ENCODE measurements at places on chromosomes 1 and 21.

- no peak for DNase-seq
Measured at GRCh38 chr1:204076891-204077290, 4.0 kb downstream of the SOX13 start.

- DNase-seq = peak; percentile 10
Measured at GRCh38 chr21:41121785-41122415, 46.1 kb upstream of the BACE2 start.

- no peak for DNase-seq
Measured at GRCh38 chr1:84020151-84020550, 21.2 kb upstream of the TTLL7 start.

GRCh38 chr1:46520063-46520911 lies 30.7 kb downstream of the DMBX1 start:
- no peak for DNase-seq

GRCh38 chr1:186605762-186606350 lies 74.4 kb downstream of the PTGS2 start:
- no peak for DNase-seq

DNA sequence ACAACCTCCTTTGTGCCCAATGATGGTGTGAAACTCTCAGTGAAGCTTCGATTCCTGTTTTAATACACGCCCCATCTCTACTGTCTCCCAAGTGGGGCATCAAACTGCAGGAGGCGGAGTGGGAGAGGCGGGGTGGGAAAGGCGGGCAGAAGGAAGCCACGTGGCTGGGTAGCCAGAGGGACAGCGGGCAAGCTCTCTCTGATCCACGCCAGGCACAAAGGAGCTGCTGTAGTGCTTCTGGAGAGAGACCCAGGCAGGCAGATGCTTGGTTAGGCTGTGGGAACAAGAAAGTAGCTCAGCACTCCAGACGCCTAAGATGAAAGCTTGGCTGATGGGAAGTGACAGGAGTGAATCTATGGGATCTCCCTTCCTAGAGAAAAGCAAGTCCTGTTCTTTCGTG lies 25.7 kb downstream of the TRIM67 start:
- DNase-seq = no peak

DNA sequence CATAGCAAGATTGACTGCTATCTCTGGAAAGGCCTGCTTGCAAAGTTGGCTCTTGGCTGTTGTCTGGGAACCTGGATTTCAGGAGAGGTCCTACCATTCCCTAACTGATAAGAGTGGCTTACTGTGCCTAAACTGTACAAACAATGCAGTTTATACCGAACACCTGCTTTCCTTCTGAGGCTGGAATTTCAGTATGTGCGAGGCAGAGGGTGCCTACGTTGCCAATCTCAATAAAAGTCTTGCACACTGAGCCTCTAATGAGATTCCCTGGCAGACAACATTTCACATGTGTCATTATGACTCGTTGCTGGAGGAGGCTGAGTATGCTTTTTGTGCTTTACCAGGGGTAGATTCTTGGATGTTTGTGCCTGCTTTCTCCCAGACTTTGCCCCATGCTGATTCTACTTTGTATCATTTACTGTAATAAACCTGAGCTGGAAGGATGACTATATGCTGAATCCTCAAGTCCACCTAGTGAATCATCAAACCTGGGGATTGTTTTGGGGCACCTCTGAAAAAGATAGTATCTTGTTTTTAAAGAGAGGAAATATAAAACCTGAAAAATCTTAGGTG lies 58.9 kb upstream of the GNG4 start:
- DNase-seq = no peak

DNA sequence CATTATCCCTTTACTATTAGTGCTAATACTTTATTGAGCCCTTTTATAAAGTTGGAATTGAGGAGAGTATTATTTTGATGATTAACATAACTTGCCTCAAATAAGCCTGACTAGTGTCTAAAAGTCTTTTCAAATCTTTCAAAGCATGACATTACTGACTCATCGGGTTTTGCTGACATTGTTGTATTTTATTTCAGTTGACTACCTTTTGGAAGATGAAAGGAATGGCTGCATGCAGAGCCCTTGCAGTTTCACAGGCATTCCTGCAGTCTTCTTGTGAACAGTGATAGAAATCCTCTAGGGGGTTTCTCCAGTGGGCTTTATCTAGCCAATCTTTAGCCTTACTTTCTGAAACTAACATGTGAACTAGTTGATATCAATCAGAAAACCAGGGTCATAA lies 43.0 kb upstream of the TMEM61 start:
- DNase-seq = no peak

Measured in stimulated activated CD4-positive, alpha-beta T cell treated with anti-CD3 and anti-CD28 coated beads, TNF-alpha, amount 100 ng/mL, for 4 hours (primary cell).